Left ventricle myocardium inferior (tissue), 1 donor: ENCODE measurements at places on chromosomes 7 and 10. TPM values are rescaled to one million over a fixed set of nuclear protein-coding genes. Genes with fewer than 3 reads are reported as not detected.

- DNase-seq = no peak
Measured at GRCh38 chr10:102507521-102507920, 3.7 kb downstream of the SUFU start.

GRCh38 chr7:1413936-1414639, 45.2 kb downstream of the MICALL2 start:
- DNase-seq = no peak

GRCh38 chr10:124517931-124518330, 56.3 kb downstream of the LHPP start:
- DNase-seq = no peak

WEE2 gene
- not detected for total RNA-seq

- DNase-seq = no peak
Measured at GRCh38 chr10:47087667-47088066, 176.4 kb downstream of the PTPN20 start.

GRCh38 chr10:123786306-123786705, 105.3 kb downstream of the CPXM2 start:
- no peak for DNase-seq

- DNase-seq = no peak
Measured at GRCh38 chr10:26085549-26085948, 131.0 kb upstream of the GAD2 start.

GRCh38 chr7:128740996-128741395, 1.8 kb downstream of the CALU start:
- DNase-seq = no peak

GRCh38 chr7:2452074-2452507, 24.1 kb downstream of the GRIFIN start:
- no peak for DNase-seq

MYH16 gene
- total RNA-seq = not detected

DNA sequence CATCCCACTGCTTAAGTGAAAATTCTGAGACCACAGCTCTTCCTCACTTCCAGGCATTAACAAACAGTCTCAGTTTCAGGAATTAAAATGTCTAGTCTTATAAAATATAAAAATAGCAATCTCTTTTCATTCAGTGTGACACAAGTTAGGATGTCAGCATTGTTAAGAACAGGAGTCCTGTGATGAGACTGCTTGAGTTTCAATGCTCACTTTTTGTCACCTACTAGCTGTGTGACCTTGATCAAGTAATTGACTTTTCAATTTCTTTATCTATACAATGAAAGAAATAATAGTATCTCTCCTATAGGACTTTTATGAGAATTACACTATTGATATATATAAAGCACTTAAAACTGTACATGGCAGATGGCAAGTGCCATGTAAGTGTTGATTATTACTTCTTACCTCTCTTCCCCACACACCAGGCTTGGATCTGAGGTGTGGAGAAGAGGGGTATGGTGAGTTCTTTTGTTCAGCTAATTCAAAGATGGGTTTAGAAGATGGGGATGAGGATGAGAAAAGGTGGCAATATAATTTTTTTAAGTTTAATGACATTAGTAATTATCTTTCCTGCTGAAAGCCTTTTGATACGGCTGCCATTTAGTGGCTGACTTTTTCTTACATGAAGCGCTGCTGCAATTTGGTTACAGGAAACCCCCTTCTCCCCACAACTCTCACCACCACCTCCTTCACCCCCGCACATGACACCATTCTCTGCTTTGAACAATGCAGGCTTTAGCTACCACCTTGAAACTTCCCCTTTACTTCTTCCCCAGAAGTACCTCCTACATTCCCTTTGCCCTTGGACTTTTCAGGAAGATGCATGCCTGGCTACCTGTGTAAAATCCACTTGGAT, 20.8 kb upstream of the HYAL4 start:
- no peak for DNase-seq

EIF5AL1 gene
- 0.05 TPM for total RNA-seq

VIM gene
- total RNA-seq = 375 TPM

GRCh38 chr10:132554053-132554990, 16.7 kb downstream of the INPP5A start:
- DNase-seq = no peak

- DNase-seq = peak; percentile 80
Measured at GRCh38 chr7:38335492-38336147, 62.2 kb upstream of the TARP start.

PPA1 gene
- 99.9 TPM for total RNA-seq

RAB19 gene
- not detected for total RNA-seq

GRCh38 chr7:104980841-104981671, 32.9 kb upstream of the KMT2E start:
- no peak for DNase-seq

DNA sequence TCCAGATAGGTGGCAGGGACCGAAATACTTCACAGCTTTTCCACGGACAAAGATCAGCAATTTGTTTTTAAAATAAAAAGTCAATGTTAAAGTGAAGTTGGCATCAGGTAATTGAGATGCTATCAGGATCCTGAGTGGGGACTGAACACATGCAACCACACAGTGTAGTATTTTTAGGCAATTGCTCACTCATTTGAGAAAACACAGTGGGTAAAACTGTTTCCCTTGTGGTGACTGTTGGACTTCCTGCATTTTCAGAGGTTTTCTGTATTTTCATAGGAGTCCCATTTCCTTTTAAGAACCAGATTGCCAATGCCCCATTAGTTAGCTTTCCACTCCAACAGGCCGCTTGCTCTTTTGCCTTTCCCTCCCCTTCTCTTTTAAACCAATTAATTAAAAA, 159.5 kb upstream of the ZNF32 start:
- no peak for DNase-seq

GRCh38 chr10:51170518-51171245, 96.4 kb downstream of the PRKG1 start:
- no peak for DNase-seq

GRCh38 chr10:86064219-86064618, 302.4 kb downstream of the GRID1 start:
- DNase-seq = no peak

GRCh38 chr10:44030132-44030531, 354.8 kb downstream of the CXCL12 start:
- DNase-seq = no peak

TMEM236 gene
- total RNA-seq = 0.66 TPM

TYW1B gene
- 2.5 TPM for total RNA-seq

GRCh38 chr10:101444058-101444898, 90.3 kb downstream of the BTRC start:
- DNase-seq = no peak

GRCh38 chr10:109914966-109915365, 8.3 kb downstream of the XPNPEP1 start:
- DNase-seq = no peak

SLC25A40 gene
- 27.0 TPM for total RNA-seq
